ENCODE measurements at places on chromosomes 5 and 9.

GRCh38 chr9:79357616-79358015 lies 214.1 kb upstream of the TLE4 start:
- DNase-seq = no peak

DNA sequence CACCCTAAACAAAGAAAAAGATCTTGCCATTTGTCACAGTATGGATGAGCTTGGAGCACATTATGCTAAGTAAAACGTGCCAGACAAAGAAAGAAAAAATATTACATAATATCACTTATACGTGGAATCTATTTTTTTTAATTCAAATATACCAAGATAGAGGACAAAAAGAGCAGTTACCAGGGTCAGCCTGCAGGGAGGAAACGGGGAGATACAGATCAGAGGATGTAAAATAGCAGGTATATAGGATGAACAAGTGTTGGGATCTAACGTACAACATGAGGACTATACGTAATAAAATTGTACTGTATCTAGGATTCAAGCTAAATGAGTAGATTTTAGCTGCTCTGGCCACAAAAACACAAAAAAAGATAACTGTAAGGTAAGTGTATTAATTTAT lies 247.5 kb downstream of the TMEM161B start:
- DNase-seq = no peak

DNA sequence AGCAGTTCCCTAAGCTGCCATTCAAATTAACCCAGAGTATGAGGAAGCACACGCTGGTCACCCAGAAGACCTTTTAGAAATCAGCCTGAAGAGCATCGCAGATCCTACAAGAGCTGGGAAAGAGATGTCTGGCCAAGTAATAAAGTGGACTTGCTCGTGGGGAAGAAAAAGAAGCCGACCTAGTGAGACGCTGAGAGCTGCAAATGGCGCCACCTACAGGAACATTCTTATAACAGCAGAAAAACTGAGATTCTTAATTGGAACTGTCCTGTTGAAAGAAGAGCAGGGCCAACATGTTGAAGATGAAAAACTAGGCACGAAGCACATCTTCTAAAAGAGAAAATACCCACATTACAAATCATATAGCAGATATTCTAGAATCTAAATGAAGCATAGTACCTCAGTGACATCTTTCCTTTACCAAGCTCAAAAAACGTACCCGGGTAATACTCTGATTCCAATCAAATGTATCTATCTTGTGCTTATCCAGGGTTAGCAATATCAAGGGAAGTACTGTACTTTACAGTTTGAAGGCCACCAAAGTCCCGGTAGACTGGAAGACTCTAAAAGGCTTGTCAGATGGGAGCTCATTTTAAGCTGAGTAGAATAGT lies 3.9 kb upstream of the GNAQ start:
- peak; percentile 85 for DNase-seq

GRCh38 chr9:35488021-35488420 lies 1.9 kb upstream of the RUSC2 start:
- DNase-seq = no peak

DNA sequence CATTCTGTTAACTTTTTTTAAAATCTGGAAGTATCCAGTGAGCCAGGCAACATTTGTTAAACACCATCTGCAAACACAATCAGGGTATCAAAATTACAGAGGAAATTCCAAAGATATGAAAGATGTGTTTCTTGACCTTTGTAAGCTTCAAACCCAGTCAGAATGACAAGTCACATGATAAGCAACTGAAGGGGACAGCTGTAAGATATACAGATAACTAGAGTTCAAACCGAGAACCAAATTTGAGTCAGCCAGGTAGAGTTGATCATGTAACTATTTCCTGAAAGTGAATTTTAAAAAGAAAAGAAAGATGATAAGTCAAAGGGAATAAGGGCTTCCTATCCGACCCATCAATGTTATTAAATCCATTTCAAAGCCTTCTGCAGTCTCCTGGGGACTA lies 196.2 kb downstream of the DEPDC1B start:
- no peak for DNase-seq

DNA sequence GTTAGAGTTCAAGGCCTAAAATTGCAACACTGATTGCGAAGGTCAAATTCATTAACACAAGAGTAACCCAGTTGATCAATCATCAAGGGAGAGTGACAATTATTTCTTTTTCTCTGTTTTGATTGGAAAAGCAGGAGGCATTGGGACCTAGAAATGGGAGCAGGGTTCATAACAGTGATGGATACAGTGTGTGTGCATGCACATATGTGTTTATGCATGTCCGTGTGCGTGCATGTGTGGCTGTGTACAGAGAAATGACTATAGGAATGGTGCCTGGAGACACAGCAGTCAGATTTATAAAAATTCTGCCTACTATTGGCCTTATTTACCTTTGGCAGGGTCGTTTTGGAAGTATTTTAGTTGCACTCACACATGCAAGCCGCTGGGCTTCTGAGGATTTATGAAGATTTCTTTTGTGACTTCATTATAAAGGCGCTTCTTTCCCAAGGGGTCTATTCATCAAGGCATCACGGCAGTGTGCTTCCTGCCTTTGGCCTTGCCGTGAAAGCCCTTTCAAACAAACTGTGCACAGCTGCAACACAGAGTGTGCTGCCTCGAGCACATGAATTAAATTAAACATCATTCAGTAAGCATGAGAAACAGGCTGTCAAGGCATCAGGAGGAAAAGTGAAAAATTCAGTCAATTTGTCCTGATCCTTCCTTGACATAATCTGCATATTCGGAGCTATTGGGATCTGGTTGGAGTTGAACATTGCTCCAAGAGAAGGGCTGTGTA lies 122.8 kb upstream of the PUM3 start:
- DNase-seq = peak; percentile 46

DNA sequence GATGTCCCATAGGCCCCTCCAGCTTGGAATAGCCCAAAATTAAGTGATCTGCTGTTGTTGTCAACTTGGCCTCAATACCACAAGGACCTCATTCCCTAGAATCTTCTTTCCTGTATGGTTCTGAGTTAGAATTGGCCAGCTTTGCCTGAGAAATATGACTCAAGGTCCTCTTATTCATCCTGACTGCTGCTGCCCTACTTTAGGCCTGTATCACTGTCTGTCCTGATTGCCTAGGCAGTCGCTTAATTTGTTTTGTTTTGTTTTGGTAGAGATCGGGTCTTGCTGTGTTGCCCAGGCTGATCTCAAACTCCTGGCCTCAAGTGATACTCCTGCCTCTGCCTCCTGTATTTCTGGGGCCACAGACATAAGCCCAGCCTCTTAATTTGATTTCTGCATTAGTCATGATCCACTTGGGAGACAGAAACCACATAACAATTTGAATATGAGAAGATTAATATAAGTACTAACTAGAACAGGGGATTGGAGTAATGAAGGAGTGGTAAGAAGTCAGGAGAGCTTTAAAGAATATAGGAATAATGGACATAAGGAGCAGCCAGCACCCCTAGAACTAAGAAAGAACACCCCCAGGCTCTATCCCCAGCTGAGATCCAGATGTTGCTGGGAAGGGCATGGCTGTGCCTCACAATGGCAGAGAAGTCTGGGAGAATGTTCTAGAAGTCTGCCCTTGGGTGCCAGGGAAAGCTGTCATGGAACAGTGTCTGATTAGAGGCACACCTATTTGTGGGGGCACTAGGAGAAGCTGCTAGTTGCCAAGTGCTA lies 4.6 kb downstream of the TEX53 start:
- peak; percentile 49 for DNase-seq

- no peak for DNase-seq
Measured at GRCh38 chr5:173108914-173109313, 35.4 kb upstream of the BNIP1 start.

DNA sequence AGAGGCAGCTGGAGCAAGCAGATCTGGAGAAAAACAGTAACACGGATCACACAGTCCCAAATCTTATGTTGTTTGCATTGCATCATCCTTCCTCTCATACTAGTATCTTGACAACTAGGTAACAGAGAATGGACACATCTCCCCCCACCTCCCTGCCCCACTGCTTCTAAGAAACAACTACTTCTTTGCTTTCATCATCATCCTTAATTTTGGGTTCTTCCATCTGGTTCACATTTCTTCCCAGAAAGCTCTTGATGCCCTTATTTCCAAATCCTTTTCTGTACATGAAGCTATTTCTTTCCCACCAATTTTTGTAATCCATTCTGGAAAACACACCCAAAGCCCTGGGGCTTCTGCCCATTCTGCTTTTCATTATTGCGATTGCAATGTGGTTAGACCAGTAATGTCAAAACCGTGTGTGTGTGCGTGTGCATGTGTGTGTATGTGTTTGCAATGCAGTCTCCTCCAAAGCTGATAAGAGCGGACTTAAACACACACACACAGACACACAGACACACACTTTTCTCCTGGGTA lies 254.7 kb upstream of the SLC30A5 start:
- DNase-seq = no peak

DNA sequence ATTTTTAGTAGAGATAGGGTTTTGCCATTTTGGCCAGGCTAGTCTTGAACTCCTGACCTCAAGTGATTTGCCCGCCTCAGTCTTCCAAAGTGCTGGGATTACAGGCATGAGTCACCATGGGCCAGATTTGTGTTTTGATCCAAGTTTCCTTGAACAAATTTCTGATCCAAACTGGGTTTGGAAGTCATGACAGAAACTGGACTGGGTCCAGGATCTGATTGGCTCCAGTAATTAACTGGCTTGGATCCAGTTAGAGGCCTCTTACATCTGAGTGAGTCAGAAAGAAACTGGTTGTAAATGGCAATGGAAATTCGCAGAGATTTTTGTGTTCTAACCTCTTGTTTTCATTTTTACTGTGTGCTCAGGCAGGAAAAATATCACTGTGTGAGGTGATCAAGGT lies 141.6 kb downstream of the SLC25A46 start:
- no peak for DNase-seq

- DNase-seq = no peak
Measured at GRCh38 chr9:84153885-84154284, 173.3 kb downstream of the RMI1 start.

GRCh38 chr9:125982798-125983406 lies 235.7 kb downstream of the PBX3 start:
- no peak for DNase-seq

- DNase-seq = no peak
Measured at GRCh38 chr9:130017076-130017475, 25.9 kb downstream of the FNBP1 start.

- DNase-seq = no peak
Measured at GRCh38 chr5:171709930-171710329, 75.7 kb upstream of the SMIM23 start.

DNA sequence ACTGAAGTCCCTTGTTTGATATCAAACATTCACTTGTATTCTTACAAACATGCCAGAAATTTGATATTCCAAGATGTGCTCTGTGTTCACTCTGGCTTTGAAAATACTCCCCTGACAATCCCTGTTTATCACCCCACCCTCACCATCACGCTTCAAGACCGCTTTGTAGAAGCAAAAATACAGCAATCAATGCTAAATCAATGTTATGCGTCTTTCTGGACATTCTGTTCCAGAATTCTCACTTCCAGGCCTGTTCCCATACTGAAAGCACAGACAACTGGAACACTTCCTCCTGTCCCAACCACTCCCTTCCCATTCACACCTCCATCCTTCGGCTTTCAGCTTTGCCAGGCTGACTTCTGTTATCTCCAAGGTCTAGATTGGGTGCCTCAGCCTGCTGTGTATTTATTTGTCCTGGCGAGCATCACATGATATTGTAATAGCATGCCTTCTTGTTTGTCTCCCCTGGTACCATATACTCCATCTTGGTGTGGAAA lies 72.8 kb downstream of the SNCAIP start:
- DNase-seq = no peak
